Right ventricle myocardium superior (tissue), 1 donor: ENCODE measurements at places on chromosomes 1 and 21. TPM values are rescaled to one million over a fixed set of nuclear protein-coding genes. Genes with fewer than 3 reads are reported as not detected.

DNA sequence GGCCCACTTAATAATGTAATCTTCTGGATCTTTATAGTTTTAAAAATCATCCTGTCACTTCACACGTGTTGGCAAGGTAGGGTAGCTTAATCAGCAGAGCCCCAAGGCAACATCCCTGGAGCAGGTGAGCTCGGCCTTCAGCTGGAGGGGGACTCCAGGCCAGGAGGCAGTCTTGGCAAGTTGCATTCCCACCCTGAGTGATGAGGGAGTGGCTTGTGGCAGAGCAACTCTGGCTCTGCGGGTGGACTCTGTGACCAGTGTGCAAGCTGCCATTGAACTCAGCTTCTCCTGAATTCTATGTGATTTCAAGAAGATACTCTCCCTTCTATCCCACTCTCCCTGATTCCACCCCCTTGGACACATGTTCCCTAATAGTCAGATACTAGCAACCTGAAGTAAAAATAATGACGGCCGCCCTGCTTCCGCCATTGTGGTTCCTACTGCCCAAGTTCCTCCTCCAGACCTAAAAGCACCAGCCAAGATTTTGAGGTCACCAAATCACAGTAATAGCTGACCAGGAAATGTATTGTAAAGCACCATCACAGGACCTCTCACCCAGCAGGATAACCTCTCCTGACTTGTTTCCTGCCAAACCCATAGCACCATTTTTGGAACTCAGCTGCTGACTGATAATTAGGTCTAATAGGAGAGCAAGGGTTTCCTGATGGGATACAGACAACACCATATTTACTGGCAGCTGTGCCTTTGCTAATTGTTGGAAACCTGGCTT lies 11.5 kb upstream of the LYST start:
- no peak for DNase-seq

GSTM5 gene
- total RNA-seq = 2.6 TPM

DNA sequence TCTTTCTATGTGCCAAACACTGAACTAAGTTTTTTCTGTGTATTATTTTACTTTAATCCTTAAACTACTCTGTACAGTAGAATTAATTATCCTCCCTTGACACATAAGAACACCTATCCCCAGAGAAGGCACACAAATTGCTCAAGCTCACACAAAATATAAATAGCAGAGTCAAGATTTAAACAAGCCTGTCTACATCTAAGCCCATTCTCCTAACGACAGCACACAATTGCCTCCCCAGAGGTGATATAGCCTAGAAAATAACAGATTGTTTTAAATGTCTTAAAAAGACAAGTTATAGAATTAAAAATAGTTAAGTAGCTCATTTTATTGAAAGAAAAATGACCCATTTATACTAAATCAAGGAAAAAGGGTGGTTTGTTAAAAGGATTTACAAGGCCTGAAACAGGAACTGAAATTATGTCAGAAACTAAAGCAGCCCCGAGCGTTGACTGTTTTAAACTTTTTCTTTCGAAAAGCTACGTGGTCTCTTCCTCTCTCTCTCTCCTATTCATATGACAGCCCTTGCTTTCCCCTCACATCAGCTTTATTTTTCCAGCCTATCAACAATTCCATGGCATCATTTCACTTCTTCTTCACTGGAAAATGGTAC lies 30.5 kb downstream of the TNFSF18 start:
- DNase-seq = no peak

DNA sequence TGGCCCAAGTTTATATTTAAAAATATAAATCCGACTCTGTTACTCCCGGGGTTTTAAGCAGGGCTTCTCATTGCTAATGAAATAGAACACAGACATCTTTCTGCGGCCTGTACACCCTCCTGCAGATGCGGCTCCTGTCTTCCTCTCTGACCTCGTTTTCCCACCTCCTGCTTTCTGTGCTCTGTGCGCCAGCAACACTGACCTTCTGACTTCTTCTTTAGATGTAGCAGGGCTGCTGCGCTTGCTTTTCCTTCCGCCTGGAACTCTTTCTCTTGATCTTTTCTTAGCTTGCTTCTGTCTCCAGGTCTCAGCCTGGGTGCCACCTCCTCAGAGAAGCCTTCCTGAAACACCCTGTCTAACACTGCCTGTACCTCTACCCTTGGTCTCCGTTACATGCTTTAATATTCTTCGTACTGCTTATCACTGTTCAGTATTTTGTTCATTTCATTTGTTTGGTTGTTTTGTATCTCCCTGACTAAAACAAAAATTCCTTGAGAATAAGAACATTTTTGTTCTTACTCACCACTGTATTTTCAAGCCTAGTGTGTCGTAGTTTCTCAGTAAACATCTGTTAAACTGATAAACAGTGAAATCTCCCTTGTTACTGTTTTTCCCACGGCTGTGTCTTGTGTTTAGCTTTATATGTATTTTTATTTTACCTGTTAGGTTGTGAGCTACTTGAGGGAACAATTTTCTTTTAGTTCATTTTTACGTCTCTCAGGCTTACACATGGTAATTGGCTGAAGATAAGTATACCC lies 79.0 kb downstream of the ST3GAL3 start:
- no peak for DNase-seq

DNA sequence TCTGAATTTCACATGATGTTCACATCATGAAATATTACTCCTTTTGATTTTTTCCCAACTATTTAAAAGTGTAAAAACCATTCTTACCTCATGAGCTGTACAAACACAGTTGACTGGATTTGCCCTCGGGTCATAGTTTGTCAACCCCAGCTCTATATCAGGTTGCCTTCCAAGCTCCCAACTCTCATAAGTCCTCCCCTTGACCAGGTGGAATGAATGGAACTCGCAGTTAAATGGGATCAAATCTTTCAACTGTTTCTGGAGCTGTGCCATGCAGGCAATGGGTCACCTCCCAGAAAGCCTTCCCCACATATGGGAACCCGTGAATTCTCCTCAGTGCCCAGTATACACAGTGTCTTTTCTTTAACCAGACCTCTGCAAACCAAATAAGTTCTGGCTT lies 169.8 kb upstream of the FOXD3 start:
- DNase-seq = no peak

OR10J1 gene
- not detected for total RNA-seq

GRCh38 chr1:7232441-7233236 lies 447.4 kb downstream of the CAMTA1 start:
- DNase-seq = no peak

GRCh38 chr1:37893673-37894072 lies 34.3 kb upstream of the MTF1 start:
- DNase-seq = no peak

DNA sequence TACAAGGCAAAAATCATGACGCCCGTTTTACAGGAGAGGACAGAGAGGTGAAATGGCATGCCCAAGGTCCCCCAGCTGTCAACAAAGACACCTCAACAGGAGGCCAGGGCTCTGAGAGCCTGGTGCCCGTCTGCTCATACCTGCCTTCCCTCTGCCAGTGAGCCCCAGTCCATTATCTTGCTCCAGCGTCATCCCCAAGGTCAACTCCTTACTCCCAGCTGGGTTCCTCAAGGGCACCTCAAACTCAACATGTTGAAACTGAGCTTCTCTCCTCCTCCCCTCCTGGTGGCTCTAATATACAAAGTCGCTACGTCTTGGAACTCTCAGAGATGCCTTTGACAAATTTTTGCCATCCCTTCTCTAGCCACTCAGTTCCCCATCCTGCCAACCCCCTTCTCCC lies 3.2 kb downstream of the PBXIP1 start:
- DNase-seq = no peak

GRCh38 chr1:163673759-163674151 lies 352.0 kb downstream of the NUF2 start:
- DNase-seq = no peak
